ENCODE measurements at places on chromosomes 7 and 10.
A peak's percentile ranks its signal among the peaks of the same experiment; 100 is the strongest.

DNA sequence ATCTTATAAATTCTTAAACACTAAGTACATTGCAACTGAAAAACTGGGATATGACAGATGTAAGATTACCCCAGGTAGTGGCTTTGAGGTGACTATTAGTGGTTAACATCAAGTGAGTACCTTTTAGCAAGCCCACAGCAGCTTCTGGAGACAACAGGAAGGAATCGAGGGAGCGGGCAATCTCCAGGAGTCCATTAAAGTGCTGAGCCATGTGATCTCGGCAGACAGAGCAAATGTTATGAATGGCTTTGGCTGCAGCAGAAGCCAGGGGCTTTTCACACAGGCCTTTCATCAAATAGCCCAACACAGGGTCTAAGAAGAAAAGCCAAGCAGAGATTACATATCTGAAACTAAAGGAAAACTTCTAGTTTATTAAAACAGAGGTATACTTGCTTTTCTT is 48.9 kb downstream of the IRF5 start:
- DNase-seq, result no peak

DNA sequence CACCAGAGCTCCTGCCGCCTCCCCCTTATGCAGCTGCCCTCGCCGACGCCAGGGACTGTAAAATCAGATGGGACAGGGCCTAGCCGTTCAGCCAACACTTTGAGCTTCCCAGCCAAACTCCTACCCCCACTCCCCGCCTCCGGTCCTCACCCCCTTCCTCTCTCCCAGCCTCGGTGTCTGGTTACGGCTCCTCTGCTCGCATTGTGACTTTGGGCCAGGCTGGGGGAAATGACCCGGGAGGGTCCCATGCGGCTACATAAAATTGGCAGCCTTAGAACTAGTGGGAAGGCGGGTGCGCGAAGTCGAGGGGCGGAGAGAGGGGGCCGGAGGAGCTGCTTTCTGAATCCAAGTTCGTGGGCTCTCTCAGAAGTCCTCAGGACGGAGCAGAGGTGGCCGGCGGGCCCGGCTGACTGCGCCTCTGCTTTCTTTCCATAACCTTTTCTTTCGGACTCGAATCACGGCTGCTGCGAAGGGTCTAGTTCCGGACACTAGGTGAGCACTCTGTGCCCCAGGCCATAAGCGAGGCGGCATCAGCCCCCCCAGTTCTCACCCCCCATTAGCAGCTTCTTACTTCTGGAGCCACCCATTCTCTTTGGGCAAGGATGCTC is at the start of gene KAZALD1:
TSS of gene KAZALD1 (plus strand) at position 366 of the 608 bp plus-strand sequence. CDS start 604 bp downstream, outside the sequence.
- DNase-seq, result peak; percentile 79

- no peak for DNase-seq
These were observed 30.2 kb downstream of the RHEB start for GRCh38 chr7:151489498-151489897.

GRCh38 chr10:81108516-81109199 is 571.0 kb downstream of the SH2D4B start:
- DNase-seq, result no peak
